ENCODE measurements at places on chromosomes 11 and 22.

DNA sequence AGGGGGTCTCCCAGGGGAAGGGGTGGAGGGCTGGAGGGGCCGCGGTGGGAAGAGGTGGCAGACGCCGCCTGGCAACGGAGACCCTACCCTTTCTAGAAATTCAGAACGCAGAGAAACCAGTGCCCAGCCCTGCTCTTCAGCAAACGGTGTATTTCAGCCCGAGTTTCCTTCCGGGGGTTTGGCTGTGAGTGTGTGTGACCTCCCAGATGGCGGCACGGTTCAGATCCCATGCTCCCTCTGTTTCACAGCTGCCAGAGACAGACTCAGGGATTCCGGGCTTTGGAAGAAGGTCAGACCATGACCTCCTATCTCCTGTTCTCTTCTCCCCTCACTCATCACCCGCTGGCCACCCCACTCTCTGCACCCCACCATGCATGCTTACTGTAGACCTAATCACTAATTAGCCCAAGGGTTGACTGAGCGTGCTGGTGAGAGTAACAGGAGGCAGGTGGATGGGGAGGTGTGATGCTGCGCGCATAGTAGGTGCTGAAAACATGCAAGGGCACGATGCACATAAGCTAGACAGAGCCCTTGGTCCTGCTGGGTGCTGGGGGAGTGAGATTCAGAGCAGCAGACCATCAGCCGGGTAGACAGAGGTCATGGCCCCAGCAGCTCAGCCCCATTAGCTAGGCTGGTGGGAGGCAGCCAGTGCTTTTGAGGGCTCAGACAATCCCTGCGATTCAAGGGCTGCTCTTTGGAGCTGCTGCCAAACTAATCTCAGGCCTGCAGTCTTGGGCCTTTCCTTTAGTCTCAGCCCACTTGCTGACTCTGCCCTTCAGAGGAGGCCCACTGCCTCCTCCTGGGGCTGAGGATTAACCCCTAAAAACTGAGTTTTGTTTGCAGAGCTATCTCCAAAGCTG lies 256.5 kb upstream of the CADM1 start:
- no peak for DNase-seq

DNA sequence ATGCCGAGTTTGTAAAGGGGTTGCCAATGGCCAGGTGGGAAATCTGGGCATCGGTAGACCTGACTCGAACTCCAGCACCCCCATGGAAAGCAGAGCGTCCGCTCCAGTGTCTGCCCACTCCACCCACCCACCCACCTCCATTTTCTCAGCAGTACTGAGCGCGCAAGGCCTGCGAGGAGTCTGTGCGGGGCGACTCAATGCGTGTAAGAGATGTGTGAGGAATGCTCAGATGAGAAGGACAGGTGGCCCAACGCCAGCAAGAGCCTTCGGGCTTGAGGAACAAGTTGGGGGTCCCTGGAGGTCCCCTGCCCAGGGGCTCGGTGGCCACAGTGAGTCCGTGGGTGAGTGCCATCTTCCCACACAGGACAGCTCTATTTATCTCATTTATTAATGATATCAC lies 50.6 kb downstream of the CERK start:
- no peak for DNase-seq

DNA sequence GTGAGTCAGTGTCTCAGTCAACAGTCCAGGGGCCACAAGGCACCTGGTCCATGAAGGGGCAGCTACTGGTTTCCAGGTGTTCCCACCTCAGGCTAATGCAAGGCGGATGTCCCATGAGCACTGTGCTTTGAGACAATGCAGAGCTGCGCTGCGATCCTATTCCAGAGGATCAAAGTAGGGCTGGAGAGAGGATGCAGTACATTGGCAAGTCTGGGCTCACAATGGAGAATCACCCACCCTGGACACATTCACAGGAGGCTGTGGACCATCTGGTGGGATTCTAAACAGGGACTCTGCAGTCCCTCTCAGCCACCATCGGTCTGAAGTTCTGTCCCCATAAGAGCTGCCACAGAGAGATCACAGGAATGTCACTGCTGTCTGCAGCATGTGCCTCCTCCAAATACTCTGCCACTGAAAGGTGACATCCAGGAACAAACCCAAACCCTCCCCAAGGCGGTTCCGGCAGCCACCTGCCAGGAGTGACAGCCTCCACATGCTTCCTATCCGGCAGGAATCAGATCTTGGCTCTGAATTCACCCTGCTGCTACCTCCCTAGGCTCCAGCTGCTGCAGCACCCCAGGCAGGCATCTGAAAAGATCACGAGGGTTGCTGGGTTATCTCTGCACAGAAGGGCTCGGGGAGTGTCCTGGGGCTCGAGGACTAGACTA lies 45.3 kb upstream of the SERPIND1 start:
- no peak for DNase-seq

DNA sequence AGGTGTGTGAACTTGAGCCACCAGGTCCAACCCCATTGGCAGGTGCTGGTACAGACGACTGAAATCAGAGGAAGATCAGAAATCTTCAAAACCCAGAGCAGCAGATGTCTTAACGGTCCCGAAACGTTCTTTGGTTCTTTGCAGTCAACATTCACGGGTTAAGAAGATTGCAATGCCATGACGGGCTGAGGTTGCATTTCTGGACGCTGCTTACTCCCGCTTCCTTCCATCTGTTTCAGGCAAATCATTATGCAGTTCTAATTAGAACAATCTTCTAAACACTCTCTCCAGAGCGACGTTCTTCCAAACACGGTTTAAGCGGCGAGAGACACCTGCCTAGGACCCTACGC lies 492 bp upstream of the LUZP2 start:
- no peak for DNase-seq

DNA sequence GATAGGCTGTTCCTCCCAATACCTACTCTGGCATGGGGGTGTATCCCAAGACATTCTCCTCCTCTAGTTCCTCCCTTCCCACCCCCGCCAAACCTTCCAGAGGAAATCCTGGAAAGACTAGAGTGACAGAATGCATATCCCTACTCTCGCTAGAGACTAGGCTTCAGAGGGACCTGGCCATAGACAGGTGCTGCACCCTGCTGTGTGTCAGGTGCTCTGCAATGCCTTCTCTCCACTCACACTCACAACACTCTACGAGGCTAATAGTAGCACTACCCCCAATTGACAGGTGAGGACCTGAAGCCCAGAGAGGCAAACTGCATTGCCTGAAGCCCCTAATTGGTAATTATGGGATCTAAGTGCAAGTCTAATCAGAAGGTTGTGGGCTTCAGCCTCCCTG lies 46.2 kb upstream of the LMO1 start:
- no peak for DNase-seq

GRCh38 chr11:87421422-87421821 lies 383.7 kb downstream of the TMEM135 start:
- peak; percentile 71 for DNase-seq

- no peak for DNase-seq
Measured at GRCh38 chr11:2393111-2393868, 7.3 kb upstream of the TSSC4 start.

DNA sequence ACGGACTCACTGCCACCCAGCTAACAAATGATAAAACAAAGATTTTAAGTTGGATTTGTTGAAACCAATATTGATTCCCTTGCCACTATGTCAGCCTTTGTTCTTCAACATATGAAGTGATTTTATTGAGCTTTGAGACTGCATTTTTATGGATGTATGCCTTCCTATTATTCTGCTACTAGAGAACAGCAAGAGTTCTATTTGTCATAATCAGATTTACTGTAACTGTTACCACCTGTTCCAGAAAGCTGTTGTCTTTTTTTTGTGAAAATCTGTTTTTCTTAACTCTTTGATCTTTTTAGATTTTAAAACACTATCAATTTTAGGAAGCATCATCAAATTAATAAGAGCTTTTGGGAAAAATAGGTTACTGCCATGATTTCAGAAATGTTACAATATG lies 114.4 kb downstream of the MUC15 start:
- no peak for DNase-seq

DNA sequence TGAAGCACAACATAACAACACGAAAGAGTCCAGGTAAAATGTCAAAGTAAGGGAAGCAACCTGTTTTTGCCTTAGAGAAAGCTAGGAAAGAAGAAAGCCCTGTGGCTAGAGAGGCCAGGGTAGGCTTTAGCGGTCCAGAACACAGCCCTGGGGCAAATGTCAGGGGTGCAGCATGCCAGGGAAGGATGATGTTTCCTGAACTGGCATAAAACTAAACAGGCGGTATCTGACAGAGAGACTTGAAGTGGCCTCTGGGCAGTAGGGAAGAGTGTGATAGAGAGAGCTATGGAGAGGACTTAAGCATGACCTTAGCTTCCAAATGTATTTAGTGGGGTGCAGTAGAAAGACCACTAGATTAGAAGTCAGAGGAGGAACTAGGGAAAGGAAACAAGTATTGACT lies 103.5 kb downstream of the KCNC1 start:
- DNase-seq = no peak

GRCh38 chr11:92357344-92357743 lies 132.7 kb downstream of the FAT3 start:
- DNase-seq = no peak

GRCh38 chr11:73019996-73020395 lies 122.1 kb downstream of the FCHSD2 start:
- DNase-seq = peak; percentile 74

- no peak for DNase-seq
Measured at GRCh38 chr11:78417175-78417887, at the start of gene GAB2. GAB2 (minus strand) TSS chr11:78417820; CDS start chr11:78417720, 100 bp downstream.

GRCh38 chr11:3815845-3816244 lies 7.5 kb downstream of the PGAP2 start:
- no peak for DNase-seq

- DNase-seq = no peak
Measured at GRCh38 chr11:105693075-105693759, 83.3 kb downstream of the GRIA4 start.

- no peak for DNase-seq
Measured at GRCh38 chr11:62140304-62141110, 16.7 kb downstream of the INCENP start.

DNA sequence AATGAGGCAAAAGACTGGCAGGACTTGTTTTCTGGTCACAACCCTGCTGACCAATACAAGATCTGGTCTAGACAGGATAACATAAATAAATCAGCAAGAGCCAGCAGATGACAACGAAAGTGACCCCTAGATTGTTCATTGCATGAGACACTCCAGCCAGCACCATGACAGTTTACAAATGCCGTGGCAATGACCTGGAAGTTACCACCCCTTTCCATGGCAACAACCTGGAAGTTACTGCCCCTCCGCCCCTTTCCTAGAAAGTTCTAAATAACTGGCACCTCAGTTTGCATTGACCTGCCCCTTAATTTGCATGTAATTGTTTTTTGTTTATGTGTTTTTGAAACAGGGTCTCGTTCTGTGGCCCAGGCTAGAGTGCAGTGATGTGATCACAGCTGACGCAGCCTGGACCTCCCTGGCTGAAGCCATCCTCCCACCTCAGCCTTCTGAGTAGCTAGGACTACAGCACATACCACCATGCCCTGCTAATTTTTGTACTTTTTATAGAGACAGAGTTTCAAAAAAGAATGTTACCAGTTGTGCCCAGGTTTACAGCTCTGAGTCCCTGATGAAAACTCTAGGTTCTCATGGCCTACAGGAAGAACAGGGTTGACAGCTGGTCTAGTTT lies 38.1 kb upstream of the WT1 start:
- no peak for DNase-seq

- DNase-seq = no peak
Measured at GRCh38 chr11:62245271-62245753, 3.3 kb downstream of the SCGB1D2 start.

- no peak for DNase-seq
Measured at GRCh38 chr11:120226714-120227113, 13.2 kb upstream of the POU2F3 start.

DNA sequence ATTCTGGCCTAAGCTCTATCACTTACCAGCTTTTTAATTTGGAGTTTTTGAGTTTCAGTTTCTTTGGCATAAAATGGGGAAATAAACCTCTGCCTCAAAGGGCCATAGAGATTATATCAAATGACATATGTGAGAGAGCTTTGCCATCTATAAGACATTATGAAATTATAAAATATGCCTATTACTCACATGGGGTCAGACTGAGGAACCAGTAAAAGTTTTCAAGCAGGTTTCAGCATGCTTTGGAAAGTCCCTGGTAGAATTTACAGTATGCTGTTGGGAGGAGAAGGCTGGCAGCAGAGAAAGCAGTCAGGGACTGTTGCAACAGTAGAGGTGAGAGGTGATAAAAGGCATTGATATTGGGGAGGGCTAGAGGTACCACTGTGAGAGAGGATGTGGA lies 13.6 kb upstream of the MTNR1B start:
- DNase-seq = no peak

DNA sequence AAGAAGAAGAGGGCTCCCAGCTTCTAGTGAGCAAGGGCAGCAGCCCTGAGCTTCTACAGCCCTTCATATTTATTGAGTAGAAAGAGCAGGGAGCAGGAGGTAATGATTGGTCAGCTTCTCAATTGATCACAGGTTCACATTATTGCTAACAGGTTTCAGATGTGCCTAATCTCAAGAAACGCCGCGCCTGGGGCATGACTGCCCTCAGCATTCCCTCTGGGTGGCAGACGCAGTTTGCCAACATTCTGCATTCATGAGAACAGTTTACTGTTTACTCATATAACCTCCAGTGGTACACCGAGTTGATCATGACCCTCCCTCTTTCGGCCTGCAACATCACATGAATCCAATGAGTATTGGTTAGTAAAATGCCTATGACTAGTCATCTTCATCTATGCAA lies 4.7 kb upstream of the ZNF74 start:
- no peak for DNase-seq

- DNase-seq = no peak
Measured at GRCh38 chr11:83162377-83162776, 5.4 kb downstream of the PCF11 start.

DNA sequence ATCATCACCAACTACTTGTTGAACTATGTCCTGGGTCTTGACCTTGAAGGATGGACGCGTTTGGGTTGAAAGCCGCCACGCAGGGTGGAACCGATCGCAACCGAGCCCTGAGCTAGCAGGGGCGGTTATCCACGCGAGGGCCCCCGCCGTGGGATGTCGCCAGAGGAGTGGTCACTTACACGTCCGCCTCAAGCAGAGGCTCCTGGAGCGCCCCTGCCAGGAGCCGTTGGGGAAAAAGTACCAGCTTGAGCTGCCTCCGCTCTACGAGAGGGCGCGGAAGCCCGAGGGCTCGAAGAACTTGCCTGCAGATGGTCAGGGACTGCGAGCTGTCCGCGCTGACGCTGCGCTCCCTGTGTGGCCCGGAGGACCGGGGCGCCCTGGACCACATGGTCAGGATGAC lies 100.7 kb upstream of the OR4C13 start:
- no peak for DNase-seq
